ENCODE measurements at places on chromosomes 16 and 17.

DNA sequence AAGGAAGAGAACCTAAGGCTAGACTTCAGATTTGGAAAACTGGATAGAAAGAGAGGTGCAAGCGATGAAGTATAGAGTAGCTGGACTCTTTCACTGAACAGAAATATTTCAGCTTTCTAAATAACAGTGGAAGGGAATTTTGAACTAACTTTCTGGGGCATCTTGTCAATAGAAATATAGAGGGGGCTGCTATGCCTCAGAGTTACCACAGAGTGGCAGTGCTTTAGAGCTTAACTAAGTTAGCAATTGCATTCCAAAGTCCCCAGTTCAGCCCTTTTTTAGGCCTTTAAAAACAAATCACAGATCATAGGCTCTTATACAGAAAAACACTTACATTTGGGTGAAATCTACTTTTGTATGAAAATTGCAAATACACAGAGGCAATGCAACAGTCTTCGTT lies 154.2 kb upstream of the CDH8 start:
- no peak for DNase-seq

- DNase-seq: no peak
Measured at GRCh38 chr17:8116776-8117175, 1.5 kb downstream of the ALOXE3 start.

DNA sequence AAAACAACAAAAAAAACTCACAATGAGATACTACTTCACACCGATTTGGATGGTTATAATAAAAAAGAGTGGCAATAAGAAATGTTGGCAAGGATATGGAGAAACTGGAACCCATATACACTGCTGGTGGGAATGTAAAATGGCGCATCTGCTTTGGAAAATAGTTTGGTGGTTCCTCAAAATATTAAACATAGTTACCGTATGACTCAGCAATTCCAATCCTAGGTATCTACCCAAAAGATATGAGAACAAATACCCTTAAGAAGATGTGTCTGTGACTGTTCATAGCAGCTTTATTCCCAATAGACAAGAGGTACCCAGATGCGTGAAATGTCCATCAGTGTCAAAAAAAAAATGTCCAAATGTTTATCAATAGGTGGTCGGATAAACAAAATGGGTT lies 7.2 kb downstream of the CPPED1 start:
- DNase-seq: no peak

GRCh38 chr17:56313201-56313600 lies 159.9 kb downstream of the ANKFN1 start:
- DNase-seq: no peak

DNA sequence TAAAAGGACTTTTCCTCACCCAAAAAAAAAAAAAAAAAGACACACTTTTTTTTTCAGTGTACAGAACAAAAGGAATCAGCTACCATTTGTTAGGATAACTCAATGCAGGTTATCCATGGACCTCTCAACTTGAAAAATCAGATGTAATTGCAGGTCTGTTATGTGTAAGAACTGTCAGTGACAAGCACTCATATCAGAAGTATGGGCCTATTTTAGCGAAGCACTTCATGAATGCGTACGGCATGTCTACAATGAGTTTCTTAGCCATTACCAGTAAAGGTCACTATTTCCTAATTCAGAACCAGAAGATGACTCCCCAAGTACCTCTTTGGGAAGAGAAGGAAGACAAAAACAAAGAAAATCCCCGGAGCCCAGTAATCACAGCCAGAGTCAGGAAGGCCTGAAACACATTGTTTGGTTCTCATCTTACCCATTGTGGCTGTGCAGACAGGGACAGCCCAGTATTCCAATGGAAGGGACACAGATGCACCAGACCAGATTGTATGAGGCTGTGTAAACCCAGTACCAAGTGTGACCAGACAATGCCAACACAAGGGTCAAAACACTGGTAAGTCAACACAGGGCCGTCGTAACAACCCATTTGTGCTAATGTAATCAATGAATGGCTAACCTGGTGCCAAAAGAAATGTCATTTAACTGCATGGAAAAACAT lies 188.0 kb downstream of the PMP22 start:
- DNase-seq: no peak

DNA sequence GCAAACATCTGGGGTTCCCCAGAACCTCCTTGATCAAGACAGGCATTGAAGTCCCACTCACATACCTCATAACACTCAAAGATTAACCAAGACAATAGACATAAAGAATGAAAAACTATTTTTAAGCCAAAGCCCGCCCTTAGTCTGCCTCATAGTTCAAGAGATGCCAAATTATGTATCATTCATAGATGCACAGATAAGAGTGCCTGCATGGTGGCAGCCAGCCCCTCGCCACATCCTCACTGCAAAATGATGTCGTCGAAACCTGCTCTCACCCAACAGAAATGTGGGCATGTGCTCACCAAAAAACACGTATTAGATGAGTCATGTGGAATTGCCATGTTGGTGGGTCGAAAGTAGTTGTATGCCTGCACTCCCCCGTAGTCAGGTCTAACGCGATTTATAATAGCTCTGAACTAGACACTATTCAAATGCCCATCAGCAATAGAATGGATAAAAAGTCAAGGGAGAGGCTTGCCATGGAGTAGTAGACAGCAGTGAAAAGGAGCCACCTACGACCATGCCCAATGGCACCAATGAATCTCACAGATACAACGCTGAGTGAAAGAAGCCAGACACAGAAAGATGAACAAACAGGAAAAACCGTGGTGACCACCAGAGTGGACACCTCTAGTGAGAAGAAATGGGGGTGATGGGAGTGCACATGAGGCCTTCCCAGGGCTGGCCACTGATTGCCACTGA lies 64.8 kb downstream of the C16orf95 start:
- DNase-seq: no peak

DNA sequence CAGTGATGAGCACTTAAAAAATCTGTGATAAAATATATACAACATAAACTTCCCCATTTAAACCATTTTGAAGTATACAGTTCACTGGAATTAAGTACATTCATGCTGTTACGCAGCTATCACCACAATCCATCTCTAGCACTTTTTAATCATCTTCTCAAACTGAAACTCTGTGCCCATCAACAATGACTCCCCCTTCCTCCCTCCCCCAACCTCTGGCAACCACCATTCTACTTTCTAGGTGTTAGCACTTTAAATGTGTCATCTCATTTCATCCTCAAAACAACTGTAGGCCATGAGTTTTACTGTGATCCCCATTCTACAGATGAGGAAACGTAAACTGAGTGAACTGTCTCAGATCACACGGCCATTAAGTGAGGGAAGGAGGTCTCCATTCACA lies 13.8 kb upstream of the TMEM98 start:
- DNase-seq: no peak

Data from heart right ventricle (tissue), 16 donors.